ENCODE measurements at places on chromosomes 2 and 18. TPM values are rescaled to one million over a fixed set of nuclear protein-coding genes. Genes with fewer than 3 reads are reported as not detected.

Gene HOXD3
- not detected for total RNA-seq

GRCh38 chr2:85911814-85912692 lies 23.3 kb upstream of the ST3GAL5 start:
- DNase-seq = no peak

- no peak for DNase-seq
Observed at GRCh38 chr2:201966691-201967438, 66.8 kb upstream of the FZD7 start.

DNA sequence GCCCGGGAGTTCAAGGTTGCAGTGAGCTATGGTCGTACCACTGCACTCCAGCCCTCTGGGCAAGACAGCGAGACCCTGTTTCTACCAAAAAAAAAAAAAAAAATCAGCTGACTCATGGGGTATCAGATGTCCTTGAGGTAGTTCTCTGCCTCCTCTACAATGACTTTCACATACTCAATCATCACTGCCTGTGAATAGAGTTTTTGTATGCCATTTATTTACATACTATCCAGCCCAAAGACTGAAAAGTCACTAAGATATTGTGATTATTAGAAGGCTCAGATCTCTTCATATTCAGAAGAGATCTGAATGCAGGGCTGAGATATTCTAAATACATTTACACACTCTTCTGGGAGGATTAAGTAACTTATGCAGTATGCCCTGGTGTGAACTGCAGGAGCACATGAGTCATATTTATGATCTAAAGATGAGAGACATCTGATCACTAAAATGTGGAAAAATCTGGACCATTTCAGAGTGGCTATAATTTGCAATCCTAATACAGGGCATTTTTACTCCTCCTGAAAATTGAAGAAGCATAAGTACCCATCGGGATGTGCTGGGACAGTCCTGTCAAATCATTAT lies 38.9 kb downstream of the KLF7 start:
- no peak for DNase-seq

Gene MEX3C
- total RNA-seq = 70.8 TPM

- no peak for DNase-seq
Observed at GRCh38 chr2:238821391-238821790, 26.5 kb upstream of the TWIST2 start.

Gene COLEC11
- 0.47 TPM for total RNA-seq

GRCh38 chr2:143960177-143960576 lies 559.7 kb downstream of the ZEB2 start:
- DNase-seq = no peak

- DNase-seq = no peak
Observed at GRCh38 chr2:201957091-201957490, 76.6 kb upstream of the FZD7 start.

Gene FARP2
- total RNA-seq = 18.3 TPM

GRCh38 chr18:5622905-5623304 lies 79.1 kb upstream of the EPB41L3 start:
- no peak for DNase-seq

DNA sequence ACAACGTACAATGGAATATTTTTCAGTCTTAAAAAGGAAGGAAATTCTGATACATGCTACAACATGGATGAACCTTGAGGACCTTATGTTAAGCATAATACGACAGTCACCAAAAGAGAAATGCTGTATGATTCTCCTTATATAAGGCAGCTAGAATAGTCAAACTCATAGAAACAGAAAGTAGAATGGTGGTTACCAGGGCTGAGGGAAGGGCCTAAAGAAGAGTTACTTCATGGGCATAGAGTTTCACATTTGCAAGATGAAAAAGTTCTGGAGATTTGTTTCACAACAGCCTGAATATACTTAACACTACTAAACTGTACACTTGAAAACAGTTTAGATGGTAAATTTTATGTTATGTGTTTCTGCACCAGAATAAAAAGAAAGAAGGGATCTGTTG lies 113.3 kb downstream of the GALNT1 start:
- DNase-seq = no peak

GRCh38 chr2:42890791-42891355 lies 98.5 kb upstream of the HAAO start:
- no peak for DNase-seq

DNA sequence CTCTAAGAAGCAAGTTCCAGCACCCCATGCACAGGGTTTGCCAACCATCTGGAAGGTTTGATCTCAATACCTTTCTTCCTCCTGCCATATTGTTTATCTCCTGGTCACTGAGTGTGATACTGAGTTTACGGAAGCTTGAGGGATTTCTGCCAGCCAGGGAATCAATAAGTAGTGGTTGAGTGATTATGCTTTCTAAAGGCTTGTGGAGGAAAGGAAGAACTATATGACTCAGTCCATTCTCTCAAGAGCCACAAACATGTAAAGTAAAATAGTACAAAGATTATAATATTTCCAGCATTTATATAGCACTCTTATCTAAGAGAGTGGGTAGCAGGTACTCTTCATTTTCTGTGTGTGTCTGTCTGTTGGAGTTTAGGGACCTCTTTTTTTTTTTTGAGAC lies 49.2 kb downstream of the SLC4A3 start:
- no peak for DNase-seq

DNA sequence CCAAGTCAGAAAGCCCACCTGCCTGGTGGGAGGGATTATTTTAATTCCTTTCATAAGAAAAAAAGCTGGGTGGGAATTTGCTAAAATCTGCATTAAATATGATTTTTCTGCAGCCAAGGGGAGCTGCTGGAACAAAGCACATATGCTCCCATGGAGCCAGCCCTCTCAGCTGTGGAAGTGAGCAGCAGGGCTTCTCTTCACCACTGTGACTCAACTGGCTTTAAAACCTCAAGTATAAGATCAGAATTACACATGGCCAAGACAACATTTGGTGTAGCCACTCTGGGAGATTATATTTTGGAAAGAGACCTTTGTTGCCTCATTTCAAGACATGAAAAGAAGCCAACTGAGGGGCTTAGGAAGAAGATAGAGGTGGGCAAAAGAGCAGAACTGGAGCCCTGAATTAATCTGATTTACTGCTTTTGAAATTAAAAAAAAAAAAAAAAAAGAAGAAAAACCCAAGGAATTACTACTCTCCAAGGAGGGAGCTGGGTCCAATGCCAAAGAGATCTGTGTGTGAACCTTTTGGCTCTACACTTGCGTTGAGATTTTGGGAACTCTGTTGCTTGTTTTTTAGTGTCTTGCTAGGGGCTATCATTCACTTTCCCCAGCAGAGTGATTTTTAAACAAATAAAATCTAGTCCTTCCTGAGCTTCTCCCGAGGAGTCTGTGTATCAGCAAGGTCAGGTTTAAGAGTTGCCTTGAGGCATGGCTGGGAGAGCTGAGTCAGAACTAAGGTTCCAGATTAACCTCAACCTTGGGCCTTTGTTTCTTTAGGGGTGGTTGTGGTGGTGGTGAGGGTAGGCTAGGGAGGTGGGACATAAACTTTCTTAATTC lies 6.0 kb downstream of the LHCGR start:
- no peak for DNase-seq

Gene OST4
- total RNA-seq = 254 TPM

DNA sequence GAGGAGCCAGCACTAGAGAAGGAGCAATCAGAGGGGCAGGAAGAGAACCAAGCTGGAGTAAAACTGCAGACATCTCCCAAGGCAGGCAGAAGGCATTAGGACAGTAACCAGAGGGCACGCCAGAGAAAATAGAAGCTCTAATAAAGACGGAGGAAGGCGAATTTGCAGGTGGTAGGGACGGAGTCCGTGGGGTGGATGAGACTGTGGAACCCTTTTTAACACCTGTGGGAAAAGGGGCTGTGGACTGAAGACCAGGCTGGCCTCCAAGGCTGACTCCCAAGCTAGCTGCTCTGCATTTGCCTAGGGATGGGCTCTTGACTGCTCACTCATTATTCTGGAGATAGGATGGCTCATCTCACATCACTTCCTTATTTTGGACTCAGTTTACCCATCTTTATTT lies 49.5 kb downstream of the SLC4A1AP start:
- no peak for DNase-seq

Data from CD4-positive, alpha-beta T cell (primary cell).